ENCODE measurements at places on chromosomes 1 and 21.

- DNase-seq: no peak
Measured at GRCh38 chr1:234863551-234863971, 253.6 kb upstream of the IRF2BP2 start.

DNA sequence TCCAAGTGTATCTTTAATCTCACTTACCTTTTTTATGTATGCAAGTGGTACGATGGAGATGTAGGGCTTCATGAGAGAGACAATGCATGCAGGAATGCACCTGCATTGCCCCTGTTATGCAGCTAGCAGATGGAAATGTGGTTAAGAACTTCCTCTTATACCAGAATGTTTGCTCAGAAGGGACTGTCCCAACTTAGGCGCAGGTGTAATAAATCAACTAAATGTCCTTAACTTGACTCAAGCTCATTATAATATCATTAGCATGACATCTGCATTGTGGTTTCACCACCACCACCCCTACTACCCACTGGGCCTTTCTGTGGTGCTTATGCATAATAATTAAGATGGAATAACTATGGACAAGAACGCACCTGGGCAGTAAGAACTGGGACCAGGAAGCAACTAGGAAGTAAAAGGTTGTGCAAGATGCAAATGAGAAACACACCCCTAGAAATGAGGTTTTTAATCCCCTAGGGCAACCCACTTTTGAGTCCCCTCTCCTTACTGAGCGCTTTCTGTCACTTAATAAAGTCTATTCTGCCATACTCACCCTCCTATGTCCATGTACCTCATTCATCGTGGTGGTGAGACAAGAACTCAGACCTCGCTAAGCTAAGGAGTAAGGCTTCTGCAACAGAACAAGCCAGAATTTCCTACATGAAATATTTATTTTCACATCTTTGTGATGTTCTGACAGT lies 1103.3 kb upstream of the B3GALT2 start:
- no peak for DNase-seq

DNA sequence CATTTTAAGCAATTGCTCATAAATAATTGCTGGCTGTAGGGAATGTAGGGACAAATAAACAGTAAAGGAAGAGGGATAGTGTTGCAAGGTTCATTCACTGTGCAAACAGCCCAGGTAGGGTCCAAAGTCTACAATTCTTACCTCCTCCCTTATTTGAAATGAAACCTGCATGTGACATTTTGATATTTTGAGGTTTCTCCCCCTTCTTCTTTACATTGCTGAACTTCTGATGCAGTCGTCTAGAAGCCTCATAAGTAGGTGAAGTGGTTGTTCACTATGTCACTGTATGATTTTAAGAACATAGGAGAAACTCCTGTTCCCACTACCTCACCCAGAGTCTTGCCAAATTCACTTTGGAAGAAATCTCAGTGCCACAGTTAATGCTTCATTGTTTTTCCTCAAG lies 16.1 kb downstream of the F5 start:
- DNase-seq: no peak

GRCh38 chr1:11196945-11197344 lies 7.8 kb downstream of the ANGPTL7 start:
- no peak for DNase-seq

DNA sequence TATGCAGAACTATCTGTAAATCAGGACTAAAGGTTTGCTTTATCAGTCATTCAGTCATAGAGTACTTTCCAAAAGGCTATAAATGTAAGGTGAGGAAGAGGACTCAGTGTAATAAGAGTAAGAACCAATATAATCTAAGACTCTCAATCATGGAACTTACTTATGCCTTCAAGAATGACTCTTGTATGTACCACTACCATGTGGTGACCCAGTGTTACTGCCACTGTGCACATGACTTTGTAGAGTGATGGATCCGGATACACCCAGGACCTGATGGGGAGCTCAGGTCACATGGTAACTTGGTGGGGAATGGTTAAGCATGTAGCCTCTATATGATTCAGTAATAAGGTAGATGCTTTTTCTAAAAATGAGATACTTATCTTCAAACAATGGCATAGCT lies 2099.8 kb downstream of the MRPL39 start:
- DNase-seq: no peak

DNA sequence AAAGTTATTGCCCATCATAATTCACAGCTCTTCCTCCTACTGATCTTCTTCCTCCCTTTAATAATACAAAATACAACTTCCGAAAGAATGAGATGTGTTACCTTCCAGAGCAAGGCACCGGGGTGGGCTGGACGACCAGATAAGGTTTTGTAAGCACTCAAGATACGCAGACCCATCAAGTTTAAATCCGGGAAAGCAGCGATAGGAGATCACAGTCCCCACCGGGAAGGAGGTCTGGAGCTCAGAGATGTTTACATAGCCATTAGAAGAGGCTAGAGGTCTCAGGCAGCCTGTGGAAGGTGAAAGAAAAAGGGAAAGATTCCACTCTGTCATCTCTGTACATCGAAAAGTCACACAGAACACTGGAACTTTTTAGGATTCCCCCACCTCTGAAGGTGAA lies 99.4 kb downstream of the SUSD4 start:
- no peak for DNase-seq

GRCh38 chr21:44379515-44379848 lies 26.1 kb downstream of the TRPM2 start:
- no peak for DNase-seq

DNA sequence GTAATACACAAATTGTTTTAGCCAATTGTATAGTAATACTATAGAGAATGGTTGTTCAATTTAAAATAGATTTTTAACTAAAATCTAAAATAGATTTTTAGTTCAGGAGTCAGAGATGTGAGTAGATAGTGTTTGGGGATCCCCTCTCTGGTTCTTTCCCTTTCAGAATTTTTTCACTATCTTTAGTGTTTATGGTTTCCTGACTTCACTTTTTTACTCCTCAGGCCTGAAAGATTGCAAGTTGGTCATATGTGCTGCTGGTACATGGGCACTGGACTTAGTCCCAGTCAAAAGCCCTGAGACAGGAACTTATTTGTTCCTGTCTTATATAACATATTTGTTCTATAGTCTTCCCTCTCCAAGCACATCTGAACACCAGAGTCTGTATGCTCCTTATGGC lies 96.8 kb upstream of the ATP1B1 start:
- no peak for DNase-seq

DNA sequence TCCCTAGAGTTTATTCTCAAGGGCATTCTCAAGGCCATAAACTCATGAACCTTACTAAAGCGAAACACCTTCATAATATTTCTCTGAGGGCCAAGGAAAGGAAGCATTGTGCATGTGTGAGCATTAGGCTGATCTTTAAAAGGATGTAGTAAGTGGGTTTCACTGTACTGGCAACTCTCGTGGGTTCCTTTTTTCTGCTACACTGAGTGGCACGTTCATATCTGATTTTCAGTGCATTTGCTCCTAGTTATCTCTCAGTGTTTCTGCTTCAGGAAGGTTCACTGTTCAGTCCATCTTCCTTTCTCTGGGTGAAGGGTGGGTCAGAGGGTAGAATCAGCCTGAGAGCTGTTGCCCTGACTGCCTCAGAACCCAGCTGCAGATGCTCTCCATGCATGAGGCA lies 192.8 kb upstream of the ADGRL2 start:
- DNase-seq: no peak

DNA sequence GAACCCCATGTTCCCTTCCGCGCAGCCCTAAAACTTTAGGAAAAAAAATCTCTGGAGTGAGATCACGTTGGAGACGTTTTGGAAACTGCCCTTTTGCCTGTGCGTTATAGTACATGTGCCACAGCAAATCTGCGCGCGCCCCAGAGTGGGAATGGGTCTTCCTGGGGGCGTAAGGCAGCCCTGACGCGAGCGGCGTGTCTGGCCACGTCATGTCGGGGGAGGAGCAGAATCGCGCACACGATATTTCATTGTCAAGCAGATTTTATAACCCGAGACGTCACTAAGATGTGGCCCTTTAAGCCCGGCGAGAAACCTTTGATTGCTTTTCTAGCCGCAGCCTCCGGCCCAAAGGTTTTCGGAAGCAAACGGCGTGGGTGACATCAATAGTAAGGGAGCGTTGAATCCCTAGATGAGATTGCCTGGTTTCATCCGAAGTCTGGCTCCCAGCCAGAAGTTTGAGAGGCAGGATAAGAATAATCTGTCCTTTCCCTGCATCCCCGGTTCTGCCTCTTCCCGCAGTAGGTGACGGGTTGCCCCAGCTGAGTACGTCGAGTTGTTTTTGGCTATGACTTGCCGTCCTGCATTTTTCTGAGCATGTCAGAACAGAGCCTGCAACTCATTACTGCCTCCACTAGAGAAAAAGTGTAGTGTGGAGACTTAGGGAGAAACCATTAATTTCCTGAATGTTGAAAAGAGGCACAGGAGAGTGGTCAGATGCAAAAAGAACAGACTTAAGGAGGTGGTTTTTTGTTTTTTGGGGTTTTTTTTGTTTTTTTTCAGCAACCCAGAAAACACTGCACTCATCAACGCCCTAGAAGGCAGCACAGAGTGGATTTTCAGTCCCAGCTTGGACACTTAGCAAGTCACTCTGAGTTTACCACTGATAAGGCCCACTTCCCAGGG lies 817 bp upstream of the PMVK start:
- peak; percentile 96 for DNase-seq

DNA sequence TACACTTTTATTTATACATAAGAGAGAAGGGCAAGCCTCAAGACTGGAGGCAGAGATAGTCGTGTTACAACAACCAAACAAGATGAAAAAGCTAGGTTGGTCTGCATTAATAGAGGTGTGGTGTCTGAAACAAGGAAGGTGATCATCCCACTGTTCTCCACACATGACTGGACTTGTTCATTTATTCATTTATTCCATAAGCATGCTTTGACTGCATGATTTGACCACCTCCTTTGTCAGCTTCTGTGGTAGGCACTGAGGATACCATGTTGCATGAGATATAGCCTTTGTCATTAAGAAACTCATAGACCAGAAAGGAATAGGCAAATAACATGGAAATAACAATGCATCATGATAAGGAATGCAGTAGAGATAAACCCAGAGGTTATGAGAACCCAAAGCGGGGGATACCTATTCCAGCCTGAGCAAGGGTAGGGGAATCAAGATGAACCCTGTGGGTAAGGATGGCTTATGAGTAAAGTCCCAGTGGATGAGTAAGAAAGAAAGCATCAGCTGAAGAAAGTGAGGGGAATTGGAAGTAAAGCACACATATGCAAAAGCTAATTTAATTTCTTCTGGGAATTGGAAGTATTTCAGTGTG lies 173.7 kb upstream of the FGGY start:
- DNase-seq: no peak
